ENCODE measurements at places on chromosomes 16 and 17. TPM values are rescaled to one million over a fixed set of nuclear protein-coding genes. Genes with fewer than 3 reads are reported as not detected.

Gene PPL
- 51.5 TPM for total RNA-seq

Gene LRRC36
- 0.50 TPM for total RNA-seq

Gene ASPA
- total RNA-seq = 1.2 TPM

Gene GNPTG
- total RNA-seq = 81.2 TPM

Gene NOS2
- total RNA-seq = not detected

Gene P2RX5
- total RNA-seq = 4.1 TPM

Gene SDR42E2
- total RNA-seq = not detected

Gene TBC1D3D
- total RNA-seq = not detected

Gene LGALS9B
- total RNA-seq = not detected
